ENCODE measurements at places on chromosomes 2 and 18.

DNA sequence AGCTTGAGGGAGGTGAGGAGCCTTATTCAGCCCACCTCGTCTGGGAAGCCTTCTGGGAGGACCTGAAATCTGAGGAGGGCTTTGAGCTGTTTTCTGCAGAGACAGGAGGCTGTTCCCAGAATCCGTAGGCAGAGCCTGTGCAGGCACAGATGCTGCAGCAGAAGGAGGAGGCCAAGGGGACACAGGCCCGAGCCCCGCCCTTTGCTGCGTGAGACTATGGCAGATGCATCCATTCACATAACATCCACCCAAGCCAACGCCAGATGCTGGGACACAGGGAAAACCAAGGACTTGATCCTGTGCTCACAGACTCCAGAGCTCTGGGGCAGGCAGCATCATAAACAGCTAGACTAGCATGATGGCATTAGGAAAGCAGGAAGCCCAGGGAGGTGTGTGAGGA, 98.2 kb downstream of the KCNF1 start:
- DNase-seq = no peak

DNA sequence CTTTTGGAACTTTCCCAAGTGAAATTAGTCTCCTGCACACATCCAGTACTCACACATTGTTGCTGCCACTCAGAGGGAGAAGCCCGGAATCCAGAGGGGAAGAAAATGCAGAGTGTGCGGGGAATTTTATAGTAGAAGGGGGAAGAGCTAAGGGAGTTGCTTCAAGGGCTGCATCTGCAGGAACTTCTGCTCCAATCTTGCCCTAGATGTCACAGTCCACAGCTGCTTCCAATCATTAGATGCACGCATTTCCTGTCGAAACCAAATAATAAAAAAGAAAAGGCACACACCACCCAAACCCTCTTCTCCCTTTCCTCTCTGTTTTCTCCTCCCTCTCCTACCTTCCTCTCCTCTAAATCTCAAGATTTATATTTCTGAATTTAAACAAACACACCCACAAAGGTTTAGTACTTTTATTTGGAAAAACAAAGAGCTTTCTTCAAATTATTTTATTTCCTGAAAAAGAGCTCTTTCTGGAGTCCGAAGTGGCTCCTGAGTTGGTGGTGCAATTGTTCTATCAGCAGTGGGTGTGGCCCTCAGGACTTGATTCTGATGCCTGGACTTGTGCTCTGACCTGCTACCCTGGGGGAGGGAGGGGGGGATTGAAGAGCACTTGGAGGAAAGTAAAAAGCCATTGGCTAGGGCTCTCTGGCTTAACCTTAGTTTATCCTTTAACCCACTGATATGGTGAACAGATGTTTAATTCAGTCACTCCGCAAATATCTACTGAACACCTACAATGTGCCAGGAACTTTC, 72.0 kb downstream of the KCNE4 start:
- no peak for DNase-seq

- DNase-seq = no peak
These were observed 22.9 kb downstream of the ITGAV start for GRCh38 chr2:186612555-186613440.

DNA sequence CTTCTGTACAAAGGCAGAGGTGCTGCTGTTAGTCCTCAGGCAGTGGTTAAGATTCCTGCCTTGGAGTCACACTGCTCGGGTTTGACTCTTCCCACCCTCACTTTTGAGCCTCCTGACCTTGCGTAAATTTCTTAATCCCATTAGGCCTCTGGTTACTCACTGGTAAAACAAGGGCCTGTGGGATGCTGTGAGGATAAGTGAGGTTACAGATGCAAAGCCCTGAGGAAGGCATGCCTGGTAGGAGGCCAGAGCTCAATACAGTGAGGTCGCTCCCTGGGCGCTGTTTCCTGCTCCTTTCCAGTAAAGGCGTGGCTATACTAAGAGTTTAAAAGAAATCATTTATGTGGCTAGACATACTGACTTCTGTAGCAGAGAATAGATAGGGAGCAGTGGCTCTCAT, 127.5 kb upstream of the TMEM200C start:
- no peak for DNase-seq

DNA sequence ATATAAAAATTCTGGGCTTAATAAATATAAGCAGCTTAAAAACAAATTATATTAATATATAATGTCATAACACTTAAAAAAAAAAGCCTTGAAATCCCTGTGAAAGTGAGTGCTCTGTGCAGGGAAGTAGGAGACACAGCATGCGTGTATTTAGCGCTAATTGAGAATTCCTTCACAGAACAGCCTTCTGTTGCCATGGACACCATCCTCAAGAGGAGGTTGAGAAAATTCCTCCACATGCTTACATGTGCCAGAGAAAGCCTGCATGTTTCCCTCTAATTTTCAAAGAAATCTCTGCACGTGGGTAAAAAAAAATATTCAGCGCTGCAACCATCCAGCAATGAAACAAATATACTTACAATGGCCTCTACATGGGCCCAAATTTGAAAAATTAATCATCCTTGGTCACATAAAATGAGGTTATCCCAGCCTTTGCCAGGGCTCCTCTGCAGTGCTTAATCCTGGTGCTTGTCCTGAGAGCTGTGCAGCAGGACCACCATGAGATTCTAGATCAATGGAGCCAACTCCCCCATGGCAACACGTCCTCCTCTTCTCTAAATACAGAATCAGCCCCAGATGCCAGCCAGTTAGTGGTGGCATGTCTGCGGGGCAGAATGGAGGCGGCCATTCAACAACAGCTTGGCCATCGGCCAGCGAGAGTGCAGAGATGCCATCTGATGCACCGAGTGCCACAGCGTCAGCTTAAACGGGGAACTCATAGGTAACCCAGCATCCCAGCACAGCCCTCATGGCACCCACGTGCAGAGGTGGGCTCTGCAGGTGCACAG, 228.0 kb downstream of the MYT1L start:
- DNase-seq = no peak

- DNase-seq = no peak
These were observed 71.7 kb upstream of the TAF1B start for GRCh38 chr2:9771481-9772017.

DNA sequence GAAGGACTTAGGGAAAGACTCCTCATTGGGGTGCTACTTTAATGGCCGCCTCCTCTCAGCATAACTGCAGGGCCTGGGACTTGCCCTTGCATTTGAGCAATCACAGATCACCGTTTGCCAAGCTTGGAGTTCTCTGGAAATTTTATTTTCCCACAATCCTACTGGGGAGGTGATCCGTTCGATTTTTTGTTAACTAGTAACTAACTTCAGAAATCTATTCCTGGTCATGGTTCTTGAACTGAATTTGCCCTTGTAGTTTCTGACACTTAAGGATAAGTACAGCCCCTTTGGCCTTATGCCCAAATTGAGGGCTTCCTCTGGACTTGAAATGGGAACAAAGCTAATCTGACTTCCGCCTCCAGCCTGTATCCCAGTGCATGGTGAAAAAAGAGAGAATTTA, 60.5 kb upstream of the ST3GAL5 start:
- no peak for DNase-seq

DNA sequence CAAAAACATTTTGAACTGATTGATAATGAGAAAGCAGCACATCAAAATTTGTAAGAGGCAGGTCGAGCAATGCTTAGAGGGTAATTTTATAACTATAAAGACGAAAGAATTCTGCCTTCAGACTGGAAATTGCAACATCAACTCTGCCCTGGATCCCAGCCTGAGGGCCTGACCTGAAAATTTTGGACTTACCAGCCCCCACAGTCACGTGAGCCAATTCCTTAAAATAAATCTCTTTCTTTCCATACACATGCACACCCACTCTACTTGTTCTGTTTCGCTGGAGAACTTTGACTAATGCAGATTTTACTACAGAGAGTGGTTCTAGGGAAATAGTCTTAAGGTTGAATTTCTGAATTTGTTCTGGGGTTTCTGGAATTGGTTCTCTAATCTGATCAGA, 14.6 kb upstream of the ACOXL start:
- no peak for DNase-seq

DNA sequence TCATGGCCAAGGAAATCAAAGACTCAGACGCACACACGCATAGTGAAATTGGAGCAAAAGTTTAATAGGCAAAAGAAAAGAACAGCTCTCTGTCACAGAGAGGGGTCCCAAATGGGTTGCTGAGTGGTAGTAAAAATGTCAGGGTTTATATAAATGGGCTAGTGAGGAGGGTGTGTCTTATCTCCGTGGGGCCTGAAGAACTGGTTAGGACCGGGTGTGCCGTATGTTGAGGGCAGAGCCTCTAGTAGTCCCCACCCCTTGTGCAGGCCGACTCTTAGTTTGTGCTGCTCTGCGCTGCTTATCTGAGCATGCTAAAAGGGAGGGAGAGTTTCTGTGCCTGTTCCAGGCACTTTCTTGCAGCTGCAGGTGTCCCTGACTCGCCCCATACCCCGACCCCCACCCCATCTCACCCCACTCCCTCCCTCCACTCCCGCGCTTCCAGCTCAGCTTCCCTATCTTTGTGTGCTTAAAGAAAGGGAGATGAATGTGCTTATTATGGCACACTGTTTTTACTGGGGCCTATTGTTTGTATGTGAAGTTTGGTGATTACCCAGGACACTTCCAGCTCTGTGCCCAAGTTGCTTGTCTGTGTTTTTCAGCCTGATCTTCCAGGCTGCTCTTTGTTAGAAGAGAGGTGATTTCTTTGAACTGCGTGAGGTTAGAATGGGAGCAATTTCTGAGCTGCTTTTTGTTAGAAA, 167.4 kb downstream of the SPAG16 start:
- no peak for DNase-seq

DNA sequence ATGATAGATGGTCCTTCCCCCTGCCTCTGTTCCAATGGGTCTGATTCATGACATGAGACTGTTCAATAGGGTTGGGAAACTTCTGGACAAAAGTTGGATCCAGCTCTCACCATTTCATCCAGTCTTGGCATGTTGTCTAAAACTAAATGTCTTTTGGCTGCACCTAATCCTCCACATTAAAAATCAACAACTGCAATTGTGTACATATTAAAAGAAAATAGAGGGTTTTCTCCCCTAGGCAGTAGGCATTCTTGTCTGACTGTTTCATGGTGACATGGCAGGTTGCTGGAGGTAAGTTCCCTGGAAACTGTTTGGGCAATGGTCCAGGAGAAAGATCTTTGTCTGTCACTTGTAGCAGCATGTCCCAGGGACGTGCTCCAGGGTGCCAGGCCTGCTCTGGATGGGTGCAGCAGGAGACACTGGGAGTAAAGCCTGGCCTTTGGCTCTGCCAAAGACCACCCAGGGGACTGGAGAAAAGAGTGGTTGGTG, 135.8 kb downstream of the TCF4 start:
- no peak for DNase-seq

GRCh38 chr2:43075054-43075593, 151.3 kb downstream of the ZFP36L2 start:
- no peak for DNase-seq

- peak; percentile 58 for DNase-seq
These were observed 12.2 kb downstream of the ARPC2 start for GRCh38 chr2:218229239-218229638.
